Neural progenitor cell (in vitro differentiated cells): ENCODE measurements at places on chromosomes 7 and 10. TPM values are rescaled to one million over a fixed set of nuclear protein-coding genes. Genes with fewer than 3 reads are reported as not detected.

GRCh38 chr10:120262857-120263547 lies 194.0 kb upstream of the PLPP4 start:
- no peak for DNase-seq
- H3K27me3 ChIP-seq = no peaks in the 10 kb centered on the region
- no peak overlapping the region for H3K27ac ChIP-seq

The ELFN1 gene
- total RNA-seq = 2.2 and 13.6 TPM in 2 replicates

- H3K27ac ChIP-seq = no peak overlapping the region
- peaks cover 3% of the 10 kb centered on the region for H3K36me3 ChIP-seq
- H3K27me3 ChIP-seq = no peaks in the 10 kb centered on the region
- no peak for DNase-seq
Measured at GRCh38 chr7:7216279-7216678, 33.9 kb downstream of the C1GALT1 start.

The POLR2J2 gene
- 1.7 and 2.6 TPM in 2 replicates for total RNA-seq

DNA sequence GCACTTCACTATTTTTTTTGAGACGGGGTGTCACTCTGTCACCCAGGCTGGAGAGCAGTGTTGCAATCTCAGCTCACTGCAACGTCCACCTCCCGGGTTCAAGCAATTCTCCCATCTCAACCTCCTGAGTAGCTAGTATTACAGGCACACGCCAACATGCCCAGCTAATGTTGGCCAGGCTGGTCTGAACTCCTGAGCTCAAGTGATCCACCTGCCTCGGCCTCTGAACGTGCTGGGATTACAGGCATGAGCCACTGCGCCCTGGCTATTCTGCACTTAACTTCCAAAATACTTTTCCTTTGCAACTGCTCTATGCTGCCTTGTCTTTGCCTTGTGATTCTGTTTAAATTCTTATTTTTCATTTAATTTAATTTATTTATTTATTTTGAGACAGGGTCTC lies 67.0 kb upstream of the ZNF479 start:
- no peaks in the 10 kb centered on the region for H3K4me1 ChIP-seq
- no peak overlapping the region for H3K4me3 ChIP-seq
- no peak for DNase-seq
- no peaks in the 10 kb centered on the region for H3K27me3 ChIP-seq
- no peak overlapping the region for H3K27ac ChIP-seq
